Activated gamma-delta T cell treated with Interleukin-2 at 50 U/mL for 16 hours (primary cell): ENCODE measurements at places on chromosomes 2 and 18.
A peak's percentile ranks its signal among the peaks of the same experiment; 100 is the strongest.

DNA sequence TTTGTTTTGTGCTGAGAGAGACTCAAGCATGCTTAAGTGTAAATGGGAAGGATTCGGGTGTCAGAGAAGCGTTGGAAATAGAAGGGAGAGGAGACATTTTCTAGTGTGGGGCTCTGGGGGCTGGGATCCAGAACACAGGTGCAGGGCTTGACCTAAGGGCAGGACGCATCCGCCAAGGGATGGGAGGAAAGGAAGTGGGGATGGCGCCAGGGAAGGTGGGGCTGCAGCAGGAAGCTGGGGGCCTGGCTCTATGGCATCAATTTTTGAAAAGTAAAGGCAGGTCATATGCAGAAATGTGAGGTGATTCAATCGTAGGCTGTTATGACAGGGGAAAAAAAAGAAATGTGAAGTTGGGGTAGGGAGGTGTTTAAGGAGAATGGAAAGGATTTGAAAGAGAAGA, 143.2 kb upstream of the SERTAD2 start:
- no peak for DNase-seq

DNA sequence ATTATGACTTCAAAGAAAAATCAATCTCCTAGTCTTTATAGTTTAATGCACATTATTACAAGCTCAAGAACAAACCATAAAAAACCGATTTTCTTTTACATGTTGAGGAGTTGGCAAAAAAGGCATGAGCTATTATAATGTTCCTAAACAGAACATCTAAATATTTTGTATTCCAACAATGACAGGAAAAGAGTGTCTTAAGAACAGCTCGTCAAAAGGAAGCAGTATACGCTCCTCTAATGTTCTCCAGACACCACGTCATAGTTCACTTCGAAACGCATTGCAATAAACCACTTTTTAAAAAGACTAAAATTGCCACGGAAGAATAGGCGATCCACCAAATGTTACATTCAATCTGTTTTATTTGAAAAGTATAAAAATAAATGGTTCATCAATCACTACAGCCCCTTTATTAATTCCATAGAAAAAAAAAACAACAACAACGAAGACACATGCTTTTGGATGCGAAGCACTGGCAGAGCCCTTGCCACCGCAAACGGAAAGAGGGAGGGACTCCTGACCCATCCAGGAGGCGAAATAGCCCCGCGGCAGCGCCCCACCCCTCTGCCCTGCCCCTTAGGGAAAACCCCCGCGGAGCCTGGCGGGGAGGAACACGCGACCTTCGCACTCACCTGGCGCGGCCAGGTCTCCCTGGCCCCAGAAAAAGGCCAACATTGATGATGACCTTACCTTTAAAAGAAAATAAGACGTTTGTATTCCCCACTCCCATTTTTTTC, 45.8 kb downstream of the MBP start:
- no peak for DNase-seq

DNA sequence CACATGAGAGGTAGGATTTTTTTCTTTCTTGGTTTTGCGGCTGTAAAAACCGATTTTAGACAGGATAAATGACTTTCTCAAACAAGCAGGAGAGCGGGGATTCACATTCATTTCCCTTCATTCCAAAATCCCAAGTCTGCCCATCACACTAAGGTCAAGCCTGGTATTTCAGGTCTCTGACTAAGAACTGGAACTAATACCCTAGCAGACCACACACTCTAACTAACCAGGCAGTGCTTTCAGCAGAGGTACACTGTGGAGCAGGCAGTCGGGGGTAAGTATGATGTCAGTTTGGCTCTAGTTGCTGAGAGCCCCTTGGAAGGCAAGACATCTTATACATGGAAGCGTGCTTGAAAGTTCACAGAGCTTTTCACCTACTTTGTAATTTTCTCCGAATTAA, 128.1 kb upstream of the LHCGR start:
- DNase-seq: no peak

DNA sequence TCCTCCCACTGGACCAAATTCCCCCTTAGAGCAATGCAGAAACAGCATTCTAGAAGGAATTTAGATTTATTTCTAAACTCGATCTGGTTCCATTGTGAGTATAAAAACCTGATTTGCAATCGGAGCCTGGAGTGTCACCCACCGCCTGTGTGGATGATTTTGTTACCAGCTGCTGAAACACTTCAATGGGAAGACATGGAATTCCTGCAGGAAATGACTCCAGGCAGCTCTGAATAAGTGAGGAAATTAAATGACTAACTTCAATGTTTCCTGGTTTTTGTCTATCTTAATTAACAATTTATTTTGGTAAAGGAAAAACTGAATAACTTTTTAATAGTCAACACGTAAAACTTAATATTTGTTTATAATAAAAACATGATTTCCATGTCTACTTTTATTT, 19.3 kb downstream of the CTAGE1 start:
- DNase-seq: no peak

DNA sequence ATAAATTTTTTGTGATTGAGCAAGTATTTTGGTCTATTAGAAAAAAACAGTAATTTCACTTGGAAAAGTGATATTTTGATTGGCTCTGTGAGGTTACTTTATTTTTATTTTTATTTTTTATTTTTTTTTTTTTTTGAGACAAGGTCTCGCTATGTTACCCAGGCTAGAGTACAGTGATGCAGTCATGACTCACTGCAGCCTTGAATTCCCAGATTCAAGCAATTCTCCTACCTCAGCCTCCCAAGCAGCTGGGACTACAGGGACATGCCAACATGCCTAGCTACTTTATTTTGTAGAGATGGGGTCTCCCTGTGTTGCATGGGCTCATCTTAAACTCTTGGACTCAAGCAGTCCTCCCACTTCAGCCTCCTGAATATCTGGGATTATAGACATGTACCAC, 60.9 kb upstream of the MGAT5 start:
- no peak for DNase-seq

DNA sequence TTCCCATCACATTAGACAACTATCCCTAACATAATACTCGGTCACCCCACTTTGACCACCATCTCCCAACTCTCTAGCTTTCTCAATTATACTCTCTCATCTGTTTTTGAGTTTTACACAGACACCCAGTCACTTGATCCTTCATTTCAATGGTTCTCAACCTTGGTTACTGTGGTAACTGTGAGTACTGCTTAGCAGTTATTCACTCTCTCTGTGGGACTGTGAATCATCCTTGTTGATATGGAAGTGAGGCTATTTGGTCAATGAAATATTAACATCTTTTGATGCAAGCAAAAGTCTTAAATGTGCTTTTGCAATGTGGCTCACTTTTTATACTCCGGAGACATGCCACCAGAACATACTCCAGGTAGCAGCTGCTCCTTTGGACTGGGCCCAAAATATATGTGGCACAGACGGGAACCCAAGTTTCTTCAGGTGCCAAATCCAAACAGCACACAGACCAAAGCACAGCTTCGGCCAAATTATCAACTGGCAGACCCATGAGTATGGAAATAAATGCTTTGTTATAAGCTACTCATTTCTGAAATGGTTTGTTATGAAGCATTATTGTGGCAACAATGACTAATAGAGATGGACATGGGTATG, 75.0 kb upstream of the SLC25A52 start:
- no peak for DNase-seq

DNA sequence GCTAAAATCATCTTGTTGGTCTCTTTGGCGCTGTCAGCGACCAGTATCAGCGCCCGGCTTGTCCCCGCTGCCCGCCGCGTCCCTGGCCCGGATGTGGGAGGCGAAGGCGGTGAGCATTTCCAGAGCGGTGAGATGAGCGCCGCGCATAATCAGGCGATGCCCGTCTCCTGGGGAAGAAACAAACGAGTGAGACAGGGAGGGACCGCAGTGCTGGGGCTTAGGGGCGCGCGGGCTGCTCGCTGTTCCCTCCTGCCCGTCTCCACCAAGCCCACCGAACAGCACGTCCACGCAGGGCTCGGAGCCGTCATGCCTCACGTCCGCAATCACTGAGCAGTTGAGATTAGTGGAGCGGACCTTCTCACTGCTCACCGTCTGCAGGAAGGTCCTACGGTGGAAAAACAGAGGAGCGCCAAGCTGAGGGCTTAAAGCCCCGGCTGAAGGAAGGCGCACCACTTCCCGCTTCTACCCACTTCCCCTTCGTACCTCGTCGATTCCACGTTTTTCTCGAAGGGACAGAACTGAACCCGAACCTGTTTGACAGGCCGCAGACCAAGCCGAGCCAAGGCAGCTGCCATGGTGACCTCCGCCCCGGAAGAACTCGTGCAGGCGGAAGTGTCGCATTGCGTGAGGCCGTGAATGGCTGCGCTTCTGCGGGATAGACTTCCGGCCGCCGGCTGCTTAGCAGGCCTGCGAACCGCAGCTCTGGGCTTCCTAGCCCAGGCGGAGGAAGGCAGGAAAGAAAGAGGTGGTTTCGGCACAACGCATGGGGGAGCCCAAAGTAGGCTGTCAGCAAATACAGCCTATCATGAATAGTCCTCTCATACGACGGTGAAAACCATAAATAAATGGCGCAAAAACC, at the start of gene MRPL53:
Gene MRPL53 (minus strand): TSS at position 595 of the 859 bp plus-strand sequence. CDS start 20 bp downstream, at position 575.
- peak; percentile 97 for DNase-seq

DNA sequence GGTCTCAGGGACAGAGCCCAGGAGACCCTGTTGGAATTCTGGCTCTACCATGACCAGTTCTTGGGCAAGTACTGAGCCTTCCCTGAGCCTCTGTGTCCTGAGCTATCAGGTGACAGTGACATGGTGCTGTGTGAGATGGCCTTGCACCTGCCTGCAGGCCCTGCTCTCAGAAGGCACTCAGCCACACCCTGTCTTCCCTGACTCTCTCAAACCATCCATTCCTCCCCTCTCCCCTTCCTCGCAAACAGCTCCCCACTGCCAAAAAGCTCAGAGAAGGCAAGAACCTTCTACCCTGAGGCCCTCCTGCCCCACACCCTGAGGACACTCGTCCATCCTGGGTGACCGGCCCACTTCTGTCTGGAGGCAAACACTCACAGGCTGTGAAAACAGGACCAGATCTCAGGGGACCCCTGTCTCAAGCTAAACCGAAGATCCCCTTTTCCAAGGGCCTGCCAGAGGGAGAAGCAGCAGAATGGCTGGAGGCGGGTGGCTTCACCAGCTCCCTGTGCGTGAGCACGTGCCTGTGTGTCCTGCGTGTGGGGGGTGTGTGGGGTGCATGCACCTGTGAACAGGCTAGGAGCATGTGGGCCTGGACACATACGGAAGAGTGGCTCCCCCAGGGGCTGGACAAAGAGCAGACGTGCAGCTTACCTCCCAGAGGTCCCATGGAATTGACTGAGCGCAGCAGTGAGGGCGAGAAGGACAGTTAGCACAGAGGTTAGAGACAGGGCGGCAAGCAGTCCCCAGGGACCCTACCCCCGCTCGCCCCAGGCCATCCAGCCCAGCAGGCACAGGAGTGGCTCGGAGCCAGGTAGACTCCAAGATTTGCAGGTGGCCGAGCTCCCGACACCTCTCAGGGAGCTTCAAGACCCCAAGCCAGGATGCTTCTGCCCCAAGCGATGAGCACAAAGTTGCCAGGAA, 53.9 kb downstream of the BIN1 start:
- no peak for DNase-seq

DNA sequence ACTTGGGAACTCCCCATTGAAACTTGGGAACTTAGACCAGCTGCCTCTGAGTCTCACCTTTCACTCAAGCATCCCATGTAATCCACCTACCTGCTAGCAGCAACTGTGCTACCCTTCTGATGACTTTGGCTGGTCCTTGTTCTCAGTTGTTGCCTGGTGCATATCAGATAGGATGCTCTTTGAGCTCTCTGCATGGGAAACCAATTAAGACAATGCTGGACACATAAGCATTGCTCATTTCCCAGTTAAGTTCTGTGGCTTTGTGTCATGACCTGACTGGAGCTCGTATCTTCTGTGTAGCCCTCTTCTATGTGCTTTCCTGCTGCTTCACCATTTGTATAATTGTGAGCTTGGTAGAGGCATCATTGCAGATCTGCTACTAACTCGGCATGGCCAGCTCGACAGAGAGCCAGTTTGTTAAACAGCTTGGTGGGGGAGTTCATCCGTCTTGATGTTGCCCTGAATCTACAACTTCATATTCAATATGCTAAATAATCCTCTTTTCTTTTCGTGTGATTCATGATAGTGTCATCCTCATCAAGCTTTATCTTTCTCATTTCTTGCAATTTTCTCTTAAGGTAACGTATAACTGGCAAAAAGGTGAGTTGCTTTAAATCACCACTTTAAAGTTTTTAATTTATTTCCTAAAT, 447.5 kb upstream of the SLC14A2 start:
- no peak for DNase-seq

DNA sequence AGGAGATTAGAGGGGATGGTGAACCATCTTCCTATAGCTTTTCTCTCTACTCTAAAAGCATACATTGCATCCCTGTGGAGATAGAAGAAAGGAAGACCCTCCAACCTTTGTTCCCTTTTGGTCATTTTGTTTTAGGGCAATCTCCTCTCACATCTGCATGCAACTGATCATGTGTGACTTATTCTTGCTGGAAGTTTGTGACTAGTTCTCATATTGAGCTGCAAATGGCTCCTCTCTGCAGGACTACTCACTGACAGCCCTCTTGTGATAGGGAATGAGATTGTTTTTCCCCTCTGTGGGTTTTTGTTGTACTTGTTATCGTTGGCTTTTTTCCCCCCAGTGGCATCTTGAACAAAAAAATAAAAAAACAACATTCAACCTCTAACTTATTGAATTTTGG, 416.0 kb upstream of the CNTNAP5 start:
- DNase-seq: no peak

DNA sequence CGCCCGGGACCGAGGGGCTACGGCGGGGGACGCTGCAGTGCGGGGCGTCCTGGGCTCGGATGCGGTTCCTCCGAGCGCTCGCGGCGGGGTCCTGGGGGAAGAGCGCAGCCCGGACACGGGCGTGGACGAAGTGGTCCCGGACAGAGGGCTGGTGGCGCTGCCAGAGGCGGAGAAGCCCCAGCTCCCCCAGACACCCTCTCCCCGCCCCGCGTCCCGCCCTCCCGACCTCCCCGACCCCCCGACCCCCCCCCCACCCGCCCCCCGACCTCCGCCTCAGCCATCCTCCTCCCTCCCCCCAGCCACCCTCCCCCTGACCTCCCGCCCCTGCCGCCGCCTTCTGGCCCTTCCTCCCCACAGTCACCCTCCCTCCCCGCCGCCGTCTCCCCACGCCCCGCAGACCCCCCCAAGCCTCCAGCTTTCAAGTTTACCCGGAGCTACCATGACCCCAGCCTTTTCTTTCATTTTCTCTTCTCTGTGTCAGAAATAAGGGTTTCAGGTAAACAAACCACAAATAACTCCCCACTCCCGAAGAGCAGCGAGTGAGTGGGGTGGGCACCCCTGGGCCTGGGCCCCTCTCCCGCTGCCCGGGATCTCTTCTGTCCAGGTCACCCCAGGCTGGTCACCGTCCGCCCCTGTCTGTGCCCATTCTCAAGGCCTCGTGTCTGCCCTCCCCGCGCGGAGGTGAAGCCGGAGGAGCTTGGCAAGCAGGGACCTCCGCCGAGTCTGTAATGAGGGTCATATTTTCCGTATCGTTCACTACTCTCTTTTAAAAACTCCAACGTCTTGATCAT, 5.1 kb downstream of the NFATC1 start:
- peak; percentile 49 for DNase-seq

DNA sequence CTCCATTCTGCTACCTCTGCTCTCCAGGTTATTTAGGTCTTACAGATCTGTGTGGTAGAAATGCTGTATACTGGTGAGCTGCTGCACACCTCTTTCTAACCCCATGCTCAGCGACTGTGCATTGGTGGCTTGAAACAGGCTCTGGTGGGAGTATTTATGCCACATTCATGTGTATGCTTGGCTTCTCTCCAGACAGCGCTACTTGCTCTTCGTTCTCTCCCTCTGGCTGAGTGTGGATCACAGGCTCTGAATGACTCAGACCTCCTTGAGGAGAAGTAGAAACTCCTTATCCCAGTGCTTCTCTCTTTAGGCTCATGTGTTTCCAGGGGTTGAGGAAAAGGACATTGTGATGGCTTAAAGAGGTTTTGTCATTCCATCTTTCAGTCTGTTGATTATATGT, 54.9 kb downstream of the FHOD3 start:
- no peak for DNase-seq
